ENCODE measurements at places on chromosomes 16 and 17.

DNA sequence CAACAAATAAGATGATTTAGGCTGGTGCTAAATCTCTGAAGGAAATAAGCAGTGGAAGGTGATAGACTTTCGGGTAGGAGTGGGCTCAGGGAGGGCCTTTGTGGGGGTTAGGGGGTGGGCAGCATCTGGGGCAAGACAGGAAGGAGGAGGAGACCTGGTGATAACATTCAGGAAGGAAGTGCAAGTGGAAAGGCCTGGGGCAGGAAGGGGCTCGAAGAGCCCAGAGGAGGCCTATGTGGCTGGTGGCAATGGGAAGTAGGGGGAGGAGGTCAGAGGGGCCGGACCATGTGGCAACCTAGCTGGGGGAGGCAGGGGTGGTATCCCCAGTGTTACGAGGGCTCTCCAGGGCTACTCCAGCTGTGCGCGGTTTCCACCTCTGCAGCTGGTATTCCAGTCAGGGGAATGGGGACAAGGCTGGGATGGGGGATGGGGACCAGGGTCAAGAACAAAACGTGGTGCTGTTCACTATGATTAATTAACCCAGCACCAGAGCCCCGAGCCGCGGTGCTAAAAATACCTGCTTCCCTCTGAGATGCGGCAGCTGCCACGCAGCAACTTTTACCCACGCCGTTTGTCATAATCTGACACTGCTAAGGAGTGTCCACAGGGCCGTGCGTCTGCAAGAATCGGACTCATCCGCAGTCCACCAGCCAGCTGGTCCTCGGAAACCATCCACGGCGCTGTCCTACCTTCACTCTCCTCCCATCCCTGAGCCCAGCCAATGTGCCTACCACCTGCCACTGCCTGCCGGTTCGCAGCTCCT is 5.2 kb upstream of the CCDC182 start:
- DNase-seq: no peak

DNA sequence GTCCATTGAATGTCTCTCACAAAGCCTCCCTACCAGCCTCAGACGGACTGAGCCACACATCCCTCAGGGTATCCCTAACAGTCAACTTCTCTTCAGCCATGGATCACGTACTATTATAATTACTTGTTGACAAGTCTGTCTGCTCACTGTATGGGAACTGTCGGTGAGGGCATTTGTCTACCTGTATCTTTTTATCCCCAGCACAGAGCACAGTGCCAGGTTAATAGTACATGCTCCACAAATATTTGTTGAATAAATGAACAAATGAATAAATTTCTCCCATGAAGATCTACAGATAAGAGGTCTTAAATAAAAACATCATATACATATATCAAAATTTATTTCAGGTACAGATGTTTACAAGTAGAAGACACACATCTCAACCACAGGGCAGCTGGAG is 414.0 kb downstream of the SOX9 start:
- no peak for DNase-seq

- no peak for DNase-seq
These were observed 446.1 kb downstream of the HS3ST3B1 start for GRCh38 chr17:14746822-14747602.

- DNase-seq: no peak
These were observed 19.2 kb downstream of the ADCY7 start for GRCh38 chr16:50285406-50286003.

- no peak for DNase-seq
These were observed 3.4 kb upstream of the SPOP start for GRCh38 chr17:49681106-49681979.

DNA sequence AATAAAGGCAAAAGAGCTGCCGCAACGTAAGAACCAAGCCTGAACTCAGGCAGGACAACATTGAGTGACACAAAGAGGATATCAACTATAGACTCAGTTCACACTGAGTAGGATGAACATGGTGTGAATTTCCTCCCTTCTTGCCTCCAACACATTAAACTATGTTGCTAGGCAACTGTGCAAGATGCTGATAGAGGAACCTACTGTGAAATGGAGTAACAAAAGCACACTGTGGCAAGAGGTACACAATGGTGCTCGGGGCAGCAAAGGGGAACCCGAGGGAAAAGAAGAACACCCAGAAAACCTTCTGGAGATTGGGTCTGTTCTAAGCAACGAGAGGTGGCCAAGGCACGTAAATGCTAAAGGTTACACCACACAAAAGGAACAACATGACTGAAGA is 34.1 kb downstream of the GRB2 start:
- no peak for DNase-seq

DNA sequence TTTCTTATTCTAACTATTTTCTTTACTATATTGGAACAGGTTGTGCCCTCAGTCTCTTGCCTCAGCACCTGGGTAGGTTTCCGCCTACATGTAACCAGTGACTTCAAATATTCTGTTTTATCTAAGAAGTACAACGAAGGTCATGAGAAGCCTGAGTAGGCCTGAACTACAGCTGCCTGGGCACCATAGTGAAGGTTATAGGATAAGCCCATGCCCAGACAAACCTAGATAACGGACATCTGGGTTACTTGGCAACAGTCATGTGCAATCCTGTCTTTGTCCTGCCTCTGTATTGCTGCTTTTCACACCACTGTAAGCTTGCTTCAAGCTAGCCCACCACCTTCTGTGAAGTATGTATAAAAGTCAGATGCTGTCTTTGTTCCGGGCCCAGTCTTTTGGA is 25.4 kb upstream of the ARL4D start:
- no peak for DNase-seq

DNA sequence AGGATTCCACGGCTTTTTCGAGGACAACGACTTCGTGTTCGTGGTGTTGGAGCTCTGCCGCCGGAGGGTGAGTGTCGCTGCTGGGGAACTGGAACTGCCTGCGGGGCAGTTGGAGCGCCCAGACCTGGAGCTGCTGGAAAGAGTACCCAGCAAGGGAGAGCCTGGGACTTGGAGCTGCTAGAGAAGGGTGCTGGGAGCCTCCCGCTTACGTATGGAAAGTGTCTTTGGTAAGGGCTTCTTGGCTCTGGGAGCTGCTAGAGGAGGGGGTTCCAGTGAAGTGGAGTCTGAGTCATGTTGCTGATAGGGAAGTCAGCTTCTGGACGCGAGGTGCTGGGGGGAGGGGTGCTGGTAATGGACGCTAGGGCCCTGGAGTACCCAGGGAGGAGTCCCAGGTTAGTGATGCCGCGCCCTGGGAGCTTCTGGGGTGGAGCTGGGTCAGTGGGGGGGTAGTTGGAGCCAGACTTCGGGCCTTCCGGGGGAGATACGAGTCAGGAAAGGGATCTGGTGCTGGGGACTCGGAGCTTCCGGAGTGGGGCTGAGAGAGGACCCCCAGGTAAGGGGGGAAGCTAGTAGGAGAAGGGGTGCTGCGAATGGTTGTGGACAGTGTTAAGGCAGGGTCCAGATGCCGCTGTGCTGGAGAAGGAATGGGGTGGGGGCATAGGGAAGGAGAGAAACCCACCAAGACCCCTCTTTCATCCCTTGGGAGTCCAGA is 741 bp downstream of the PLK1 start:
- peak; percentile 63 for DNase-seq

DNA sequence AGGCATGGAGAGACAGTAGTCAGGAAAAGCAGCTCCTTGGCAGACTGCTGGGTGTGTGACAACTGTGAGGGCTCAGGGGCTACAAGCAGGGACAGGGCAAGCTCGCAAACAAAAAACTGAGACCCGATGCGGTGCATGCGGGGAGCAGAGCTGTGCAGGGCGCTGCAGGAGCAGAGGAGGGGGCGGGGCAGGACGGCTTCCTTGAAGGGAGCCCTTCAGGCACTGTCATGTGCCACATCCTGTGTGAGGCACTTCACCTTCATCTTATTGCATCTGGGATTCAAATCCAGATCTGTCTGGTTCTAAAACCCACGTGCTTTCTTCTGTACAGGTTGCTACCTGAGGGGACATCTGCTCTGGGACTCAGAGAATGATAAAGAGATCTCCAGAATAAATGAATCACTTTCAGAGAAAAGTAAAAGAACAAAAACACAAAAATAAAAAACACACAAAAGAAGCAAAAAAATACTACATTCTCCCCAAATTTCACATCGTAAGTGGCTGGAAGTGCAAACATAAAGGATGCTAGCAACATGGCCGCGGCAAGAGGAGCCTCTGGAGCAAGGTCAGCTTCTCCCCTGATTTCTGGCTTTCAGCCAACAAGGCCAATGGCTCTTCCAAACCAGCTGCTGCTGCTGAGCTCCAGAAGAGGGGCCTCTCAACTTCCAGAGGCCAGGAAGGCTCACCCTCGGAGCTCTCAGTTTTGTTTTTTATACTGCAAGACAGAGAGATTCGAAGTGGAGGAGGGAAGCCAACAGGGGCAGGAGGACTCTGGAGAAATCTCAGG is 14.2 kb downstream of the LYRM9 start:
- no peak for DNase-seq

GRCh38 chr16:26301516-26301915 is 609.8 kb downstream of the HS3ST4 start:
- DNase-seq: no peak

DNA sequence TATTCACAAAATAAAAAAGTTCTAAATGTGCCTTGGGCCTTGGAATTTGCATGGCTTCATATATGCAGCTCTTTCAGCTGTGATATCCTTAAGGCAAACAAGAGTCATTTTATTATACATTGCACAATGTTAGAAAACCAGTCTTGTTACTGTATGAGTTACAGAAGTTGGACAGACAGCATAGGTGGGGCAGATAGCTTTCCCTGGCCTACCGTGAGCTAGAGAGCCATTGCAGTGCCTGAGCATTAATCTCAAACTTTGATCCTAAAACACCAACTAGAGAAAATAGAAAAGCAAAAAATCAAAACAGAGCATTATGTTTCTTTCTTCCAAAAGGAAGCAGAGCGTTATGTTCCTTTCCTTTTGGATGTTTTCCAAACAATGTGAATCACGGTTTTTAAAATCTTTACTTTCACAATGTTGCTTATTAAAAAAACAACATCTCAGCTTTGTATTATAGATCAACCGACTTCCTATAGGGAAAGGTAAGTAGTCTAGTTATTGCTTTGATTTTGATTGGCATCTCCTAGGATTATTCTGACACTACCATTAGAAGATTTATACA is 32.2 kb downstream of the ARHGAP44 start:
- no peak for DNase-seq

DNA sequence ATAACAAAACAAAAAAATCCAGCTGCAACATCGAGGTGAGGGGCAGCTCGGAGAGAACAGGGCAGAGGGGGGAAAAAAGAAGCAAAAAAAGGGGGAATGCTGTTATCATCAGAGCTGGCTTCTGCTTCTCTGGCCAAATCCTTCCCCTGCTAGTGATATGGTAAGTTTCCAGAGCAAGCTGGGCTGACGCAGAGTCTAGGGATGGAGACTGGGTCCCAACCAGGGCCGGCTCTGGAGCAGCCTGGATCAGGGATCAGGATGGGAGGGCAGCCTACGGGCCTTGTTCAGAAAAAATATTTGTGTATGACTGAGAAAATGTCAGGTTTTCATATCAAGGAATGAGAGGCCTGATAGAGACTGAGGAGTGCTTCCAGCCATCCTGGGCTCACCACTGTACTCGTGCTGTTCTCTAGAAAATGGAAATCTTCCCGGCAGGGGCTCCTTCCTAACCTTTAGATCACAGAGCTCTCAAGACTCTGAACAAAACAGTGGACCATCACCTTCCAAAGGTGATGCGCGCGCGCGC is 726 bp upstream of the C1QTNF1 start:
- no peak for DNase-seq

DNA sequence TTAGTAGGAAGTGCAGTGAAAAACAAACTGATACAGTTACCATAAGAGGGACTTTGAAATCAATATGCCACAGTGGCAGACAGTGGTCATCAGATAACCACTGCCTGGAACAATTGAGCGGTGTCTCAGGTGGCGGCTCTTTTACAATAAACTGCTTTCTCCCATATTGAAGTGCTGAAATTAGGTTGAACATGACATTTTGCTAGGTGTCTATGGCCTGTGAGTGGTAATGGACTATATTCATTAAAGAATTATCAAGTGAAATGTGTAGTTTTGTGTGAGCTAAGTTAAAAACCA is 214.7 kb downstream of the RPTOR start:
- DNase-seq: no peak

DNA sequence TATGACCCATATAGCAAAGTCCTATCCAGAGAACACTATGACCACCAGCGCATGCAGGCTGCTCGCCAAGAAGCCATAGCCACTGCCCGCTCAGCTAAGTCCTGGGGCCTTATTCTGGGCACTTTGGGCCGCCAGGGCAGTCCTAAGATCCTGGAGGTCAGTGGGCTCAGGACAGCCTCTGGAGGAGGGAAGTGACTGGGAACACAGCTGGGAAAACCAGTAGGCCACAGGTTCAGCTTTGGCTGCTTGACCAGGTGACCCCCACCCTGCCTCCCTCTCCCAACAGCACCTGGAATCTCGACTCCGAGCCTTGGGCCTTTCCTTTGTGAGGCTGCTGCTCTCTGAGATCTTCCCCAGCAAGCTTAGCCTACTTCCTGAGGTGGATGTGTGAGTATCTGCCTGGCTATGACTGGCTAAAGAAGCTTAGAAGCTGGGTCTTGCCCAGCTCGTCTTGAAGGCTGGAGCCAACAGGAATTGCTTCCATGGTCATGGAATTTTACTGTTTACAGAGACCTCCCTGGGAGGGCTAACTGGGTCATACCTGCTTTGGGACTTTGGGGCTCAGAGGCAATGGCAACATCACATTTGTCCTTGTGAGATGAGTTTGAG is 1.5 kb upstream of the OVCA2 start:
- DNase-seq: no peak

- DNase-seq: no peak
These were observed 257.1 kb downstream of the FTO start for GRCh38 chr16:53960954-53961616.

GRCh38 chr16:64236316-64236715 is 885.5 kb downstream of the CDH11 start:
- DNase-seq: no peak

DNA sequence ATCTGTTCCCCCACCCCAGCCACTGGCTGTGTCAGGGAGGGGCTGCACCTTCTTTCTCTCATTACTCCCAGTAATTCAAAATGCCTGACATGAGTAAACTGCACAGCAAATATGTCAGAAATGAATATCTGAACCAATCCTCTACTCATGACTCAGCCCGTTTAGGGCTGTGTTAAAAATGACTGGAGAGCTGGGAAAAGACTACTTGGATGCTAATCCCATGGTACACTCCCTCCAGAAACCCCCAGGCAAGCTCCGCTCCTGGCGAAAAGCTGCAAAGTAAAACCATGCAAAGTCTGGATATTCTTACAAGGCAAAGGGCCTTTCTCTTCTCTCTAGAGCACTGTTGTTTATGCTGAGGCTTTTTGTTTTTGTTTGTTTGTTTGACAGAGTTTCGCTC is 448.1 kb upstream of the DYNLRB2 start:
- no peak for DNase-seq

GRCh38 chr16:22217890-22218730 is 12.0 kb downstream of the EEF2K start:
- DNase-seq: peak; percentile 15
